NCI-H2029 (cell line): ENCODE measurements at places on chromosomes 12 and 14.

DNA sequence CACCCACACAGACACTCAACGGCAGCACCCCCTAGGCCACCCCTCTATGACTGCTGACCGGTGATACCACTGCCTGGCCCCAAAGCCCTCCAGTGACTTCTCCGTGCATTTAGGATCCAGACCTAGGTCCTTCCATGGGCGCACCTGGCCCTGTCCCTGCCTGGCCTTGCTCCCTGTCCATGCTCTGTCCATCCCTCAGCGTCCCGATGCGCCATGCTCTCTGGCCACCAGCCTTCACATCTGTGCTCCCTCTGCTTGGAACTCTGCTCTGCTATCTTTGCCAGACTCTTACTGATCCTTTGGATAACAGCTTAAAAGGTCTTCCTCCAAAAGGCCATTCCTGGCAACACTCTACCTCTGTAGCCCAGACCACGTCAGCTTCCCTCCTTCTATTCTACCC is 25.4 kb upstream of the HDAC7 start:
- DNase-seq, result no peak

GRCh38 chr12:30448038-30448437 is 247.6 kb downstream of the IPO8 start:
- no peak for DNase-seq

GRCh38 chr12:62655666-62656151 is 189.1 kb downstream of the MON2 start:
- DNase-seq, result no peak

DNA sequence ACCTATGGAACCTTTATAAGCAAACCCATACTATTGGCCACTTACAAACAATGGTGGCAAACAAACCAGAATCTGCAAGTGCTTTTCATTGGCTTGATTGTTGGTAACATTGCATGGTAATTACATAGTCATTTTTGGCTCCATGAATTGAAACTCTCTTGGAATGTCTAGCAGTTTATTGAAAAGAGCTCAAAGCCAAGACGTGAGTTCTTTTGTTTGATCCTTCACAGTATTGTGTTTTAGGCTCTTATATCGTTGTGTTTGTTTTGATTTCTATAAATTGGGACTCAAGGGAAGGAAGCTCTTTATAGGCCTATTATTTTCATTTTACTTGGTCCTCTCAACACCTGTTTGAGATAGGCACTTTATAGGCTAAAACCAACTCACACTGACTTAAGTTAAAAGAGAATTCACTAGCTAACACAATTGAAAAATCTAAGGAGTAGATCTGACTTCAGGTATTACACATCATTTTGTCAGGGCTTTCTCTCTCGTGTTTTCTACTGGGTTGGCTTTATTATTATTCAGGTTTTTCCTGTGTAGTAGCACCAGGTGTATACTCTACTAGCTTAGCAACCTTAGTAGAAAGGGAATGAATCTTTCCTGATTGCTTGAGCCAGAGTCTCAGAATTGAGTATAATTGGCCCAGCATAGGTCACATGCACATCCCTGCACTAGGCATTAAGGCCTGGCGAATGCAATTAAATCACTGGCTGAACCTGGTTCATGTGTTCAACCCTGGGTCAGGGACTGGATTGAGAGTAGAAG is 341.4 kb downstream of the RAD51B start:
- no peak for DNase-seq

DNA sequence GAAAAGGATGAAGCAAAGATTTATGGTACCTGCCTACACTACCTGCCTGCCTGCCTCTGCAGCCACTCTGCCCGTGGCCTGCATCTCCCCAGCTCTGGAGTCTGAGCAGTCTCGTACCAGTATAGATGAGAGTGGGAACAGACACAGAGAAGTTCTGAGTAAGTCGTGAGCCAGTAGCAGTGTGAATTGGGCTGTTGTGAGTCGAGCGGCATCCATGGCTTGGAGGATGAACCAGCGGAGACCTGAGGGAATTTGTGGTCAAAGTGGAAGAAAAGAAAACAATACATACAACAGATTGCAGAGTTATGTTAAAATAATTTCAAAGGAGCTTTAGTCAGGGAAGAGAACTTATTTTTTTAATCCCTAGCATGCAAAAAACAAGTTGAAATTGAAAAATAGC is 25.3 kb downstream of the C2CD5 start:
- no peak for DNase-seq

GRCh38 chr14:56744016-56744415 is 66.3 kb downstream of the OTX2 start:
- no peak for DNase-seq

- DNase-seq, result no peak
These were observed 4.1 kb upstream of the NGB start for GRCh38 chr14:77275041-77275580.

DNA sequence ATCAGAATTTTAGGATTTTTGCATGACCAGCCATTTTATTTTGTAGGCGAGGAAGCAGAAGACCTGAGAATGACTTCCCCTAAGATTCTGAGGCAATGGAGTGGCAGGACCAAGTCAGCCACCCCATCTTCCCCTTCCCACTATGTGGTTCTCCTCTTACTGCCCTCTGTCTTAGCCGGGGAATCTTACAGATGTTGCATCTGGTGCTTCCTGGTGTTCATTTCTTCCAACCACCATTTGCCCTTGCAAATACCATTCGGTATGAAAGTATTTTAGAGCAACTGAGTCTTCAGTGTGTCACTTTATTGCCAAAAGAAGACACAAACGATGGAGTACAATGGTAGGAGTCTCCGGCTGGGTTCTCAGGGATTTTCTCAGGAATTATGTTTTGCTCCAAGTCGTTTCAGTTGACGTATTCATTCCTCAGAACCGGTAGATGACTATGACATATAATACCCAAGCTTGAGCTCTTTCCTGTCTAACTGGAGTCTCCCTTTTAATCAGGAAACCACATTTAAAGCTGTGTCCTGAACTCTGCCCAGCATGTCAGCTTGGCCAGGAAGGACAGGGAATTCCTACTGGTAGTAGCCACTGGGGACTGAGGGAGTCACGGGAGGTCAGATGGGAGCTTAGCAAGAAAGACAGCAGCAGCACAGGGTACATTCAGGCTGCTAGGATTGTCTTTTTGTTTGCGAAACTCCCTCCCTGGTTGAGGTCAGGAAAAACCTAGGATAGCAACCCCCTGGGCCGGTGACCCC is 87.0 kb downstream of the SAMD4A start:
- DNase-seq, result no peak

GRCh38 chr14:30822080-30822571 is 52.2 kb upstream of the COCH start:
- no peak for DNase-seq
